Type B pancreatic cell (in vitro differentiated cells): ENCODE measurements at places on chromosomes 6 and 20. TPM values are rescaled to one million over a fixed set of nuclear protein-coding genes. Genes with fewer than 3 reads are reported as not detected.

The PTGIS gene
- 4.6 and 33.3 TPM in 2 replicates for total RNA-seq

The BPIFB3 gene
- total RNA-seq = not detected in 2 replicates

The AKAP12 gene
- total RNA-seq = 67.4 and 138 TPM in 2 replicates

The OR2J3 gene
- not detected in 2 replicates for total RNA-seq

GRCh38 chr6:11762794-11763459 is 15.7 kb downstream of the ADTRP start:
- H3K27ac ChIP-seq = peak overlapping the region; percentile 20
- DNase-seq = no peak
- peaks cover 37% of the 10 kb centered on the region for H3K4me1 ChIP-seq
- no peaks in the 10 kb centered on the region for H3K36me3 ChIP-seq
- H3K27me3 ChIP-seq = no peaks in the 10 kb centered on the region
- no peak overlapping the region for H3K4me3 ChIP-seq

DNA sequence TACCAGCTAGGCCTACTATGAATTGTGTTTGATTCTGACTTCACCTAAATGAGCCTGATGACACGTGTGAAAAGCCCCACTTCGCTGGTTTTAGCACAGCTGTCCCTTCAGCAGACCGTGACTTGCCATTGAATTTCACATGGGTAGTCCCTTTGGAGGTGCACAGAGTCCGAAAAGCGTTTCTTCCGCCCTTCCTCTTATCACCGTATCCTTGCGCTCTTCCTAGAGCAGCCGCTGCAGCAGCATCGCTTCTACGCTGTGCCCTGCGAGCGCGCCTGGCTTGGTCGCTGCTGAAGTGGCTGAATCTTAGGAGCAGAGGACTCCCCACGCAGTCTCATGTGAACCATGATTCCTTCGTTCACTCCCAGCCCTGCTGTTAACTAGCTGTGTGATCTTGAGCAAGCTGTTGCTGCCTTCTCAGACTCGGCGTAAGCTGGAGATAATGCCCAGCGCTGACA is 127.0 kb downstream of the PACRG start:
- H3K4me3 ChIP-seq = no peak overlapping the region
- peaks cover 19% of the 10 kb centered on the region for H3K4me1 ChIP-seq
- DNase-seq = no peak
- H3K27me3 ChIP-seq = no peaks in the 10 kb centered on the region
- no peaks in the 10 kb centered on the region for H3K36me3 ChIP-seq
- H3K27ac ChIP-seq = no peak overlapping the region

DNA sequence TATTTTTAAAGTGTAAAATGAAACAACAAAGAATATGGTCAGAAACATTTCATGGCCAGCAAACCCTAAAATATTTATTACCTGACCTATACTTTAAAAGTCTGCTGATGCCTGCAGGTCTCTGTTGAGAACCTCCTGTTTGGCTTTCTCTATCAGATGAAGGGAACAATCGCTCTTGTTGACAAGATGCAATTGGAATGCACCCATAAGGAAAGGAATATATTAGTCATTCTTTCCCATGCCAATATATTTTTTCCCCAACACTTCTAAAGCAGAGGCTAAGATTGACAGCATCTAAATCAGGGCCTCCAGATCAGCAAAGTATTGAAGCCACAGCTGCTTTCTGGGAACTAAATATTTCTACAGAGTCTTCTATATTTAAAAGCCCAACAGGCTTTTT is 897.8 kb downstream of the EPHA7 start:
- no peak overlapping the region for H3K27ac ChIP-seq
- no peak overlapping the region for H3K4me3 ChIP-seq
- no peak for DNase-seq

DNA sequence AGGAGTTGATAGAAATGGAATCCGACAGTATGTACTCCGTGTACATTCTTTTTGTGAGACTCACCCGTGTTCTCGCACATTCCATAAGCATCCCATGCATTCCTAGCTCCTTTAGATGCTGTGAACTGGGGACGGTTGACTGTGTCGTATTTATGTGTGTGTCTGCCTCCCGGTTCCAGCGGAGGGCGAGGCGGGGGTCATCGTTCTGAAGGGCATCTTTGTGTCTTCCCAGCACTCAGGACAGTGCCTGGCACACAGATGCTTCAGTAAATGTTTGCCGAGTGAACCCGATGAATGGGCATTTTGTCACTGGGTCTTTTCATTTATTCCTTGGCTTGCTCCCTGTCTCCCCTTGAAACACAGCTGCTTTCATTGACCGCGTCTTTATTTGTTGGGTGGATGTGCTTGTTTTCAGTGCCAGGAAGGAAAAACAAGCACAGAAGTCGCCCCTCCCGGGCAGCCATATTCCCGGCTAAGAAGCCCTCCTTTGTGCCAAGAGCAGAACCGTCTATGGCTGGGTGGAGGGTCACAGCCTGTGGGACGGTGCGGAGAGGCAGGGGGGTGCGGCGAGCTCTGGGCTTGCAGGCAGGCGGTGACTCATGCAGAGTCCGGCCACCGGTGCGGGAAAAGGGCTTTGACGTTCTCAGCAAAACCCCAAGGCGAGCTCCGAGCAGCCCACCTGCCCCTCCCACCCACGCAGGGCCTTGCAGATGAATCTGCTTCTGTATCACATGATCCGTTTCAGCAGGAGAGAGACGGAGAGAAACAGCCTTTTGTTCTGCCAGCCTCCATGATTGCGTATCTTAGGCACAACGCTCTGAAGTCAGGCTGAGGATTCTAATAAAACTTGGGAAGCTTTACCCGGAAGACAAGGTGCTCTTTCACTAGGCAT is 11.2 kb upstream of the PSMG4 start:
- H3K4me3 ChIP-seq = peak overlapping the region; percentile 63
- no peak for DNase-seq
- peaks cover 23% of the 10 kb centered on the region for H3K4me1 ChIP-seq
- peaks cover 8% of the 10 kb centered on the region for H3K27me3 ChIP-seq

DNA sequence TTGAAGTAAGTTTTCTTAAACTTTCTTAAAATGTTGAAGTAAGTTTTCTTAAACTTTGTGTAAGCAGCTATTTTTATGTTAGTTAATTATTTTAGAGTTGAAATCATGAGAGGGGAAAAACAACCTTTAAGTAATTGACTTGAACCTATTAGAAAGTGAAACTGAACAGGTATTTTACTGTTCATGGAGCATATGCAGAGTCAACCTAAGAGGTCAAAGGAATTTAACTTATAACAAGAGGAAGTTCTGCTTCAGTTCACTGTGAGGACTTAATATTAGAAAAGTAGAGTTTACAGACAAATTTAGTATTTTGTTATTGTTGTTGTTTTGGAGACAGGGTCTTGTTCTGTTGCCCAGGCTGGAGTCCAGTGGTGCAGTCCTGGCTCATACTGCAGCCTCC is 38.0 kb downstream of the CDYL start:
- no peak overlapping the region for H3K27ac ChIP-seq
- peaks cover 15% of the 10 kb centered on the region for H3K36me3 ChIP-seq
- no peak for DNase-seq
- H3K27me3 ChIP-seq = no peaks in the 10 kb centered on the region
- no peak overlapping the region for H3K4me3 ChIP-seq

DNA sequence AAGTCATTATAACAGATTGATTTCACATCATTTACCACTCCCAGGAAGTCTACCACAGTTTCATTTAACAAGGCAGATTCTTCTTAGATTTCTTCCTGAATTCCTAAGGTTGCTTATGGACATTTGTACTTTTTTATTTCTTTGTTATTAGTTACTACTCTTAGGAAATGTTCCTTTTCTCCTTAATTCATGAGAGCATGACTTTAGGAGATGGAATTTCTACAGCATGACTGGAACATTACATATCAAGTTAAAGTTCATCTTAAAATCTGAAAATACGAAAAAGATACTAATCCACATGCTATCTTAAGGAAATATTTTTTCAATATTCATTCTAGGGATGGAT is 22.3 kb downstream of the CNKSR3 start:
- peaks cover 11% of the 10 kb centered on the region for H3K36me3 ChIP-seq
- H3K27me3 ChIP-seq = no peaks in the 10 kb centered on the region
- no peak for DNase-seq
